ENCODE measurements at places on chromosomes 12 and 14.
A peak's percentile ranks its signal among the peaks of the same experiment; 100 is the strongest.

DNA sequence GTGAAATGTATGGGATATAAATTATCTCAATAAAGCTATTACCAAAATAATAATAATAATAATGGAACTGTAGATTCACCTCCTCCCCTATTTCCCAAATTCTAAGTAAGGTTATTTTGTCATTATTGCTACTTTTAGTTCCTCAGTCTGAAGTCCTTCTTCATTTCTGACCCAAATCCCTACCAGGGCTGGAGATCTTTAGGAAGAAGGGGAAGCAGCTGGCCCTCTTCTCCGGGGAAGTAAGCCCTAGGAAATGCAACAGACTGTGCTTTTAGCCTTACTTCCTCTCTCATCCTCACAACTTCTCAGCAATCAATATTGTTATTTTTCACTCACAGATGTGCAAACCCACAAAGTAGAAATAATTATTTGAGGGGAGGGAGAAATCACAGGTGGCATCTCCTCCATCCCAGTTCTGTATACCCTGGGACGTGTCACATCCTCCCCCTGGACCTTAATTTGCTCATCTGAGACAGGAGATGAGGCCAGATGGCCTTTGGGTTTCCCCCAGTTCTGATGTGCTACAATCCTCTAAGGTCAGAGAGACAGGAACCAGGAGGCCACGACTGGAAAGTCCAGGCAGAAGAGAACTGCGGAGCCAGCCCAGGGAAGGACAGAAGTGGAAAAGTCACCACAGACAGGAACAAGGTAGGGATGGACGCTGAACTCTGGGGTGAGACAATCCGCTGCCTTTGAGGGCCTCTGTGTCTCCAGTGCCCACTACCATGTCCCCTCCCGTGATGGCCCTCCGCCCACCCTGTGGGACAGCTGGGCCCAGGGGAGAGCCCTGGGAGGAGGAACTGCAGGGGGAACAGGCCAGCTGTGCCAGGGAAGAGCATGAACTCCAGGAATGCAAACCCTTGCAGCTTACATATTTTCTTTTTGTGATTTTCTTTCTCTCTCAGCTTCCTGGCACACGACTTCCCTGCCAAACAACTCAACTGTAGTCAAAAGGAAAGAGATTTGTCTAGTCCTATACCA, 10.6 kb upstream of the TNFRSF1A start:
- no peak for DNase-seq

GRCh38 chr14:75559451-75560222, 18.8 kb upstream of the FLVCR2 start:
- DNase-seq = peak; percentile 93

GRCh38 chr12:13472690-13473089, 276.2 kb downstream of the EMP1 start:
- peak; percentile 32 for DNase-seq

DNA sequence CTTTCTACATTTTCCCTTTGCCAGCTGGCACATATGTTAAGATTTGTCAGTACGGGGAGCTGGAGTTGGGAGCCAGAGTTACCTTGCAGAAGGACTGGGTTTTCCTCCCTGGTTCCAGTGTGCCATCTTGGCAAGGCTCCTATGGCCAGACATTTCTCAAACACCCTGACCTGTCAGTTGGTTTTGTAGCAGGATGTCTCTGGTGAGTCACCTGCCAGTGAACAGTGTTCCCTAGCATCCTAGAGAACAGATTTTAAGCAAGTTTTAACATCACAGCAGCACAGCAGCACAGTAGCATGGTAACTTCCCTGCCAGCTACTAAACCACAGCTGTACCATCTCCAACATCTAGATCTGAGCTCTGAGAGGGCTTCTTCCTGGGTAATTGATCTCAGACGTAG, 26.2 kb upstream of the KTN1 start:
- DNase-seq = peak; percentile 64

DNA sequence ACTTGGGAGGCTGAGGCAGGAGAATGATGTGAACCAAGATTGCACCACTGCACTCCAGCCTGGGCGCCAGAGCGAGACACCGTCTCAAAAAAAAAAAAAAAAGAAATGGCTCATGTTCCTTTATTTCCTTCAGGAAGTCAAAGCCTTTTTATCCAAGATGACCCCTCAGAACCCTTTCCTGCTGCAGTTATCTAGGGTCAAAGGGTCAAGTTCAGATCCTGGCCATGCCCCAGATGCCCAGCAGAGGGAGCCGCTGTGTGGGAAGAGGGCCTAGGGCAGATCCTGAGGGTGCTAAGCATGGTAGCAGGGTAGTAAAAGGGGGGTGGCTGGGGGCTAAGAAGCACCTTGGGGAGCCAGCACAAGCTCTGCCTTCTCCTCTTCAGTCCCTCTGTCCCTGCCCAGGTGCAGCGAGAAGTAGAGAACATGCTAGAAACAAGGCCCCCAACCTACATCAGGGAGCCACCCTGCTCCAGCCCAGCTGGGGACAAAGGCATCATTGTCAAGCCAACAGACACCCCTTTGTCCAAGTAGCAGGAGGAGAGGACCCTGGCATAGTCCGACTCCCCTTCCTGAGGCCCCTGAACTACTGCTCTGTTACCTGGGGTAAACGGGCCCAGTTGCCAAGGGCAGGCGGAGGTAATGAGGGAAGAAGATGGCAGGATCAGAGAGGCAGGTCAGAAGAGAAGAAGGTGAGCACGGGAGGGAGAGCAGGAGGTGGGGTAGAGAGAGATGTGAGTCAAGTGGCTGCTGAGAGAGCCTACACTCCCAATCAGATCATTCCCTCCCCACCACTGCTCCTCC, 6.5 kb downstream of the NFE2 start:
- no peak for DNase-seq

DNA sequence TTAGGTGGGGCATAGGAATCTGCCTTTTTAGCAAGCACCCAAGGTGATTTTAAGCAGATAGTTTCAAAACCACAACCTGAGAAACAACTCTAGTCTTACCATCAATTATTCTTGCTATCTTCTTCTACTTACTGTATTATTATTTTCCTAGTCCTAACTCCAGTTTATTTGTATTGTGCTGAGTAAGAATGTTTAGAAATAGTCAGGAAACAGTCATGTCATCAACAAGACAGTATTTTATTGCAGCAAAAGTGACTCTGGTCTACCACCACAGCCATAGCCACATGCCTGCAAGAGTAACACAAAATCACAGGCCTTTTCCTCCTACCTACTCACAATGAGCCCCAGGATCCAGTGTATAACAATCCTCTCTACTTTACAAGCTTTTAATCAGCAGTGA, 46.3 kb upstream of the FLRT2 start:
- DNase-seq = peak; percentile 7

- DNase-seq = peak; percentile 72
These were observed 9.6 kb upstream of the SNAPC1 start for GRCh38 chr14:61752626-61753025.

DNA sequence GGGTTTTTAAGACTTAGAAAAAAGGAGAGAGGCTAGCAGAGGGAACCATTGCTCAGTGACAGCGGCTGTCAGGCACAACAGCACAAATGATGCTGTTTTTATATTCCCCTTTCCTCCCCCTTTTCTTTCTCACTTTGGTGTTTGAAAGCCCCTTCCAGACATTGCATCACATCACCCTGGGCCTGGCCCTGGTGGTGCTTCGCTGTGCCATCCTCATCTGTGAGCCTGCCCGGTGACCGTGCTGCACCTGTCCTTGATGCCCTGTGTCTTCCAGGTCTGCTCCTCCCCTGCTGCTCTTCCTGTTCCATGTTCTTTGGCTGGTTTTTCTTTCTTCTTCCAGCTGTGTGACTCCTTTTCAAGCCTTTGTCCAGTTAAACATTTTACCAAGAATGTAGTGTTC, 24.8 kb downstream of the KLC1 start:
- no peak for DNase-seq

DNA sequence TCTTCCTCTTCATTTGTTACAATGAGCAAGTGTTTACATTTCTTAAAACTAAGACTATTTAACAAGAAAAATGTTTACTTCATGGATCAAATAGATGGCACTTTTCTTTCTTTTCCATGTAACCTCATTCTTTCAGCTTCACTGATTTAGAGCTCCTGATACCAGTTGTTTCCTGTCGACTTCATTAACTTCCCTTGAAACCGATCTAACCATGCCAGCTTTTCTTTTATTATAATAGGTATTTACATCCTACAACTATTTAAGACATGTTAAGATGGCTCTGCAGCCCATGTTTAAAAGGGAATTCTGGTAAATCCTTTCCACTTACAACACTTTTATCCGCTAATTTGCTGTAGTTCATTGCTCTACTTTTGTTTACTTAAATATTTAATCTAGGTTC, 107.3 kb upstream of the DCN start:
- DNase-seq = no peak

GRCh38 chr14:72057701-72058285, 125.6 kb downstream of the RGS6 start:
- no peak for DNase-seq

GRCh38 chr14:49549881-49550280, 36.3 kb downstream of the RPS29 start:
- DNase-seq = peak; percentile 59

- peak; percentile 92 for DNase-seq
These were observed 21.0 kb upstream of the EMP1 start for GRCh38 chr12:13175499-13175898.

DNA sequence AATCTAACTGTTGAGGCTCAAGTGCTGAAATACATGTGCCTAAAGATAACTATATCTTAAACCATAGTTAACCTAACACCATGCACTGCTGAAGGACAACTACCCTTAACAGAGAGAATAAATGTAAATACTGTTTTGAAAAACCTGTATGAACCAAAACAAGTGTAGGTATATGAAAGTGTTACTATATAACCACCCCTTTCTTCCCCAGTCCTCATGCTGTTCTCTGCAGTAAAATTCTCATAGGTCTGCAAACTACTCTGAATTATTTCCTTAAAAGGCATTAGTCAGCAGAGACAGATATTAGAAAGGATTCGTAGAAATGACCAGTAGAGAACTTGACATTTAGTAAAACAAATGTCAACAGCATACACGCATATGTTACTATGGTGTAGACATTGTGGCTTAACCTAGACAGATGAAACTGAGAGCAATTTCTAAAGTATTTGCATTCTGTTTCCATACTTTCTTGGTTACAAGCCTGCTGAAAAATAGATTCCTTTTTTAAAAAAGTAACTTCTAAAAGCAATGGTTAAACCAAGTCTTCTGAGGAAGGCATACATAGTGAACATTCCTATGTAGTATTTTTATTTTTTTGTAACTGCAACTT, 13.9 kb downstream of the CSRP2 start:
- no peak for DNase-seq

GRCh38 chr14:59271734-59272133, 83.3 kb downstream of the DAAM1 start:
- DNase-seq = peak; percentile 30

GRCh38 chr14:85587151-85587711, 57.3 kb downstream of the FLRT2 start:
- peak; percentile 84 for DNase-seq

- DNase-seq = no peak
These were observed 11.5 kb upstream of the CCDC175 start for GRCh38 chr14:59588101-59588500.

DNA sequence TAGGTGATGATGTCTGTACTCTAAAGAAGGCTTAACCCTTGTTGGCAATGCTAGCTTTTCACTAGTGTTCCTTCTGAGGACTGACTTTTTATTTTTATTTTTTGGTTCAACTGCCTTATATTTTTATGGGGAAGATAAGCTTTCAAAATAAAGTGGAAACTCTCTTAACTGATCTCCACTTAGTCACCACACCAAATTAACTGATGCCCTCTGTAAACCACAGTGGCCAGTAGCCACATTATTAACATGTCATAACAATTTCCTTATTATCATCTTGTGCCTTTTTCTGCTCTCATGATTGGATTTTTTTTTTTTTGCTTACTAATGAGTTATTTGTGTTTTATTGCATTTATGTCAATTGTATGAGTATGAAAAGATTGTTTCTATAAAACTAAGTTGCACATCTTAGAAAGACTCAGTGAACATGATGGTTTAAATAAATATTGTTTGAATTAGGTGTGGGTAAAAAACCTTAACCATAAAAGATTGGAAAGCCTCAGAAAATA, 56.9 kb downstream of the SCFD1 start:
- DNase-seq = no peak

GRCh38 chr12:93614917-93615596, 42.6 kb downstream of the SOCS2 start:
- no peak for DNase-seq

- DNase-seq = peak; percentile 25
These were observed 47.3 kb upstream of the GTF2A1 start for GRCh38 chr14:81268016-81268416.

DNA sequence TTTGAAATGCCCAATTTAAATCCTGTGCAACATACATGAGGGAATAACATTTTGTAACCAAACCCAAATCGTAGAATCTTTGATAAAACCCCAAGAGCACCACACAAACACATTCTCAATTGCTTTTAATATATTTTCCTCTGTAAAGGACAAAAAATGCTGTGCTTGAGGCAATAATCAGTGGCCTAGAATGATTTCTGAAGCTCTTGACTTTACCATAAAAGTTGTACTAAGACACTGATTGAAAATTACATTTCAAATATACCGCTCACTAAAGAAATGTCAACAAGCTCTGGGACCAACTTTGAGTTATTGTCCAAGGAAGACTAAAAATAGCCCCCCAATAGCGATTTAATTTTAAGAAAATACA, 1.5 kb downstream of the EML5 start:
- DNase-seq = no peak

- no peak for DNase-seq
These were observed 40.6 kb downstream of the SLC15A4 start for GRCh38 chr12:128783129-128783574.

- peak; percentile 46 for DNase-seq
These were observed 1161.2 kb upstream of the SEL1L start for GRCh38 chr14:82694820-82695219.

DNA sequence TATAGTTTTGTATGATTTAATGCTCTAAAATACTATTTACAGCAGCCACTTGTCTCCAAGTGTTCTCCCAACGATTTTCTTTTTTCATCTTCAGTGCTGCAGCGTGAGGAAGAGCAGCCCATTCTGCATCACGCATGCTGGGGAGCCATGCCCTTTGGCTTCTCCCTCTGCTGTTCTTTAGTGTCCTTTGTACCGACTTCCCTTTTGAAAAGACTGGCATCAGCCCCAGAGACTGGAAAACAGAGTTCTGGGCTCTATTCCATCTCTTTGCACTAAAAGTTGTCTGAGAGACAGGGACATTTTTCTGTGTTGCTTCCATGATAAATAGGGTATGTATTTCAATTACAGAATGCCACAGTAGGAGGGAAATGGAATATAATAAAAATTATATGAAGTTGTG, 105.1 kb downstream of the RERG start:
- DNase-seq = no peak

GRCh38 chr14:97777622-97778355, 980.6 kb downstream of the VRK1 start:
- no peak for DNase-seq

GRCh38 chr14:106372870-106373652, 846.7 kb downstream of the TMEM121 start:
- no peak for DNase-seq

GRCh38 chr12:7966563-7966962, 30.6 kb upstream of the SLC2A3 start:
- peak; percentile 65 for DNase-seq

- no peak for DNase-seq
These were observed 505.4 kb downstream of the CCER1 start for GRCh38 chr12:90449611-90450010.

Data from bronchial epithelial cell (primary cell).